ENCODE measurements at places on chromosomes 11 and 22. TPM values are rescaled to one million over a fixed set of nuclear protein-coding genes. Genes with fewer than 3 reads are reported as not detected.

DNA sequence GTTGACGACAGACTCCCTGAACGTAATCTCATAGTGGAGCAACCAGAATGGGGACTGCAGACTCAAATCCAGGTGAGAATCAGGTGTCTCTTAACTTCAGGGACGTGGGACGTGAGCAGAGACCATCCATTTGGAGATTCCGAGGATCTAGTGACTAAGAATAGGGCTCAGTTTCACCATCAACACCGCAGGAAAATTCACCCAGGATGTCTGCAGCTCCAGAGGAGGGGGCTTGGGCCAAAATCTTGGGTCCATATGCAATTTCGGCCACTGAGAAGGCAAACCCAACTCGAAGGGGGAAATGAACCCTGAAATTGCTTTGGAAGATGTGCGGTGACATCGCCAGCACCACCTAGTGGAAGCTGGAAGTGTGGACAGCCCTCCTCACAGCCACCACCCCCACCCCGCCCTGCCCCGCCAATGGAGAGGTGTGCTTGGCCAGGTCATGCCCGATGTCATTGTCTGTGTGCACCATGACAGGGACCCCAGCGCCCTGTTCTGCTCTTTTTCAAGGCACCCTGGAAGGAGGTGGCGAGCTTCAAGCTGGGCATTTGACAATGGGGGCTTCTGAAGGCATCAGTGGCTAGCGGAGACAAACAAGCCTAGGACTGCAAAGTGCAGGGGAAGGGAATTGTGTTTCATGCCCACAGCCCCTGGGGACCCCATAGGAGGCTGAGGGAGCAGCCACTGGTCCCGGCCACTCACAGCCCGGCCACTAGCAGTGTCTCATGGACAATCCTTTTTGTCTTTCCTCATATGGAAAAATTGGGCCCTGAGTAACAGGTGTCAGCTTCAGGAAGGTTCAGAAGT, 24.8 kb downstream of the APOL1 start:
- peak; percentile 62 for DNase-seq

DNA sequence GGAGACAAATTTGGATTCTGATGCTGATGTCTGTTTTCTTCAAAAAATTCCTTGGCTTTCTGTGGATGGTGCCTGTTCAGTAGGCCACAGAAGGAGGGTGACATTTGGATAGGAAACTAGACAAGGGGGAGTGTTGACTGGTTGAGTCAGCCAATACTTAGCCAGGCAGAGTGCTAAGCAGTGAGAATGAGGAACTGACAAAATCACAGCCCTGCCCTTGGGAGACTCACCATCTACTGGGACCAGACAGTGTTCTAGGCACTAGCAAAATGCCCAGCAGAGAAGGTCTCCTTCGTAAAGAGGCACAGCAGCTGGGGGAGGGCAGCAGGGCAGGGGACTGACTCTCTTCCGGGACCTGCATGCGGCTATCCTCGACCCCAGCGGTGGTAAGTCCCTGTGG, 190.2 kb downstream of the DSCAML1 start:
- DNase-seq: no peak

DNA sequence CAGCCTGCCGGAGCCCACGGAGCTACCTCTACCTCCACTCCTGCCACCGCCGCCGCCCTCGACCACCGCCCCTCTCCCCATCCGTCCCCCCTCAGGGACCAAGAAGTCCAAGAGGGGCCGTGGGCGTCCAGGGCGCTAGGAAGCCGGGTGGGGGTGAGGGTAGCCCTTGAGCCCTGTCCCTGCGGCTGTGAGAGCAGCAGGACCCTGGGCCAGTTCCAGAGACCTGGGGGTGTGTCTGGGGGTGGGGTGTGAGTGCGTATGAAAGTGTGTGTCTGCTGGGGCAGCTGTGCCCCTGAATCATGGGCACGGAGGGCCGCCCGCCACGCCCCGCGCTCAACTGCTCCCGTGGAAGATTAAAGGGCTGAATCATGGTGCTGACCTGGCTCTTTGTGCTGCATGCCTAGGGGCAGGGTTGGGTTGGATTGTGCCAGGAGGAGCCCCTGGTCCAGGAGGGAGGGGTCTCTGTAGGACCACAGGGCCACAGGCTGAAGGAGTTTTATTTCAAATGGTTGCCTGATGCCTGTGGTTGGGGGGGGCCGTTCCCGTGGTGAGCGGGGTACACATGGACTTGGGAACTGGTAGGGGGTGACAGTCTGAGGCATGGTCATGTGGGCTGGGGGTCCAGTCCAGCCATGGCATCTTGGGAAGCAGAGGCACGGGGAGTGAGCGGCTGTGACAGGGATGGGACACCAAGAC, 2.3 kb downstream of the PTPRCAP start:
- no peak for DNase-seq

GRCh38 chr22:49693416-49693815, 134.3 kb downstream of the BRD1 start:
- DNase-seq: no peak

SEZ6L gene
- polyA plus RNA-seq: not detected

DNA sequence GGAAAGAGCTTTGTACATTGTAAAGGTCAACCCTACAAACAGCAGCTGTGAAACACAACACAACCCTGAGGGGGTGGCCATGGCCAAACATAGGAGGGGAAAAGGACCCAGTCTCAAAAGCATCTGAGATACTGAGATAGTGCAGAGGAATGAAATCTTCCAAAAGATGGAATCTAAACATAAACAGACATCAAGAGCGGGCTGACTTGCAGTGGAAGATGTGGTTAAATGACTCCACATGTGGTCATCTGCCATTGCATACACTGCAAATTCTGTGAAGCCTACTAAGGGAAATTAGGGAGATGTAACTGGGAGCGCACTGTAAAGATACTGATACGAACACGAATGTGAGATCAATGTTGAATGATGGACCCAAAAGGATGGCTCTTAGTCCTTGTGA, 22.0 kb downstream of the BDNF start:
- no peak for DNase-seq

DLG2 gene
- polyA plus RNA-seq: 0.31 TPM

TMEM191C gene
- 0.58 TPM for polyA plus RNA-seq

OR8G5 gene
- polyA plus RNA-seq: not detected

DNA sequence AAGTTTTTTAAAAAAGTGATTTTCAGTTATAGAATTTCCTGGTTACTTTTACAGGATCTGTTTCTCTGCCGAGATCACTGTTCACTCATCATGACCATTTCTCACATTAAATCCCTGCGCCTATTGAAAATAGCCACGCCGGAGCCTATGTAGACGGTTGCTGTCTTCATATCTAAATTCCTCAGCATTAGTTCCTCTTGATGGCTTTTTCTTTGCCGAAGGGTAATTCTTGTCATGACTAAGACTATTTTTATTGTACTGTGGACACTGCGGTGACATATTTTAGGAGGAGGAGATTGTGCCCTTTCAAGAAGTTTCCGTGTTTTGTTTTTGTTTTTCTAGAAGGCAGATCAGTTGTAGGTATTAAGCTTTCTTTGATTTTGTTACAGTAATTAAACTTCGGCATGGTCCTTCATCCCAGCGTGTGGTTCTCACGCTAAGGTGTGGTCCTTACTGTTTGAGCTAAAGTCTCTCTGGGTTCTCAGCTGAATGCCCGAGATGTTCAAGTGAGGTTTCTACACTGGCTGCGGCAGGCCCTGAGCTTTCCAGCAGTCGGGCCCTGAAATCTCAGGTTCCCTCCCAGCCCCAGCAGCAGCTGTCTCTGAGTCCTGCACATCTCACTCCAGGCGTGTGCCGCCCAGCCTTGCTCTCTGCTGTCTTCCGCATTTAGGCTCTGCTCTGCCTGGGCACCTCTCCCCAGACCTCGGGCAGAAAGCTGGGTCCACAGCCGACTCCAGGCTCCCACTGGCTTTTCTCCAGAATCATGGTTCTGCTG, 1110.5 kb downstream of the TBC1D22A start:
- no peak for DNase-seq

KRTAP5-9 gene
- not detected for polyA plus RNA-seq

DNA sequence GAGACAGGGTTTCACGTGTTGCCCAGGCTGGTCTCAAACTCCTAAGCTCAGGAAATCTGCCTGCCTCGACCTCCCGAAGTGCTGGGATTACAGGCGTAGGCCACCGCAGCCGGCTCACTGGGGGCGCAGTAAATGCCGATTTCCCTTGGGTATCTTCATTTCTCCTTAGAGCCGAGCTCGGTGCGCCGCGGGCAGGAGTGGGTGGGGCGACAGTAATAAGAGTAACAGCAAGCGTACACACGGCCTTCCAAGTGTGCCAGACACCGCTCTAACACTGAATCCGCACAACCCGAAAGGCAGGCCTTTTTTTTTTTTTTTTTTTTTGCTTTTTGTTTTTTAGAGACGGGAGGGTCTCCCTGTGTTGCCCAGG, 500 bp upstream of the ADSL start:
- no peak for DNase-seq

DNA sequence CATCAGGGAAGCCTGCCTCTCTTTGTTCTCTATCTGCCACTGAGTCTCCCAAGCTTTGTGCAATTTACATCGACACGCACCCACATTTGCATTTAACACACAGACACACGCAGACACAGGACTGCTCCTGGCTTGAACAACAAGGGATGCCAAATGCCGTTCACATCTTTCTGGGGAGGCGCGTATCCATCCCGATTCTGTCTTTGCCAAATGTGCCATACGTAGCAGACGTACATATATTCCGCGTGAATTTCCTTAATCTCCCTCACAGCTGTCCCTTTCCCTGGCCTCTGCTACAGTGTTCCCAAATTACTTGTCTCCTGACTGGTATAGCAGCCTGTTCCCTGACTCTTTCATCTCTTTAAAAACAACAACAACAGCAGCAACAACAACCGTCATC, 409.5 kb downstream of the MIAT start:
- no peak for DNase-seq

GRCh38 chr11:103953797-103954486, 82.5 kb upstream of the DDI1 start:
- DNase-seq: no peak

CACNA1I gene
- 0.17 TPM for polyA plus RNA-seq
